Endothelial cell (in vitro differentiated cells): ENCODE measurements at places on chromosomes 1 and 21. TPM values are rescaled to one million over a fixed set of nuclear protein-coding genes. Genes with fewer than 3 reads are reported as not detected.

RIPPLY3 gene
- 86.4 TPM for total RNA-seq

DNA sequence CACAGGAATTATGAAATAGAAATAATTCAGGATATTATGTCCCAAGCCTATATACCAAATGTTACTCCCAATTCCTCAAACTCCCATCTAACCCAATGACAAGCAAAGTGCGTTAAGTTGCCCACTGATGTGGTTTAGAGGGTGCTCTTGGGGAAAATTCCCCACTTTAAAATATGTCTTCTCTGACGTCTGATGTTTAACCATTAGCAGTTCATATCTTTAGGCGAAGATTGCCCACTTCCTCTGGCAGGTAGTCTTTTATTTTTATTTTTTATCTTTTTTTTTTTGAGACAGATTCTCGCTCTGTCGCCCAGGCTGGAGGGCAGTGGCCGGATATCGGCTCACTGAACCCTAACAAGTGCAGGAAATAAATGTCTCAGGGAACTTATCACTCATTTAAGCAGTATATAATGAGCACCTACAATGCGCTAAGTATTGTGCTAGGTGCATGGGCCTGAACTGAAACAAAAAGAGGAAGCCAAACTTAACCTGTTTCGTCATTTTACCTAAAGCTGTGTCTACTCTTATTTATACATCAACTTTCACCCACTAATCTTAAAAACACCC, 1.3 kb upstream of the LYST start:
- no peak for DNase-seq

- DNase-seq: no peak
These were observed 37.0 kb upstream of the CNN3 start for GRCh38 chr1:94963864-94964263.

GRCh38 chr1:209746451-209747165, 9.2 kb upstream of the TRAF3IP3 start:
- DNase-seq: no peak

NPR1 gene
- 57.1 TPM for total RNA-seq

GRCh38 chr1:57361516-57361915, 62.3 kb downstream of the DAB1 start:
- no peak for DNase-seq

- peak; percentile 67 for DNase-seq
These were observed 531 bp upstream of the HMGN2 start for GRCh38 chr1:26471498-26472319.

DNA sequence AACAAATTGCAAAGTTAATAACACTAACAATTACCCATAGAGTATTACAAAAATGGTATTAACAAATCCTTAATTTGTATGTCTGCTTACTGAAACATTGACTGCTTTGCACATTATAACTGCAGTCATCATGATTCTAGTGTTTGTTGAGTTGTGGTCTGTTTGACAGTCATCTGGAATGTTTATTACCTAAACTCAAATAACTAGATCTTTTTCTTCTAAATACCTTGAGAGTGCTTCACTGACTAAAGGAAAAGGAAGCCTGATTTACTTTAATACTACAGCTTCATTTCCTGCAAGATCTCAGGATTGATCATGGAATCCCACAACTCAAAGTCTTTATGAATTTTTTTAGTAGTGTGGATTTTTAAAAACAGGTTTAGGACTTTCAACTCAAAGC, 70.0 kb downstream of the HMCN1 start:
- DNase-seq: no peak

DNA sequence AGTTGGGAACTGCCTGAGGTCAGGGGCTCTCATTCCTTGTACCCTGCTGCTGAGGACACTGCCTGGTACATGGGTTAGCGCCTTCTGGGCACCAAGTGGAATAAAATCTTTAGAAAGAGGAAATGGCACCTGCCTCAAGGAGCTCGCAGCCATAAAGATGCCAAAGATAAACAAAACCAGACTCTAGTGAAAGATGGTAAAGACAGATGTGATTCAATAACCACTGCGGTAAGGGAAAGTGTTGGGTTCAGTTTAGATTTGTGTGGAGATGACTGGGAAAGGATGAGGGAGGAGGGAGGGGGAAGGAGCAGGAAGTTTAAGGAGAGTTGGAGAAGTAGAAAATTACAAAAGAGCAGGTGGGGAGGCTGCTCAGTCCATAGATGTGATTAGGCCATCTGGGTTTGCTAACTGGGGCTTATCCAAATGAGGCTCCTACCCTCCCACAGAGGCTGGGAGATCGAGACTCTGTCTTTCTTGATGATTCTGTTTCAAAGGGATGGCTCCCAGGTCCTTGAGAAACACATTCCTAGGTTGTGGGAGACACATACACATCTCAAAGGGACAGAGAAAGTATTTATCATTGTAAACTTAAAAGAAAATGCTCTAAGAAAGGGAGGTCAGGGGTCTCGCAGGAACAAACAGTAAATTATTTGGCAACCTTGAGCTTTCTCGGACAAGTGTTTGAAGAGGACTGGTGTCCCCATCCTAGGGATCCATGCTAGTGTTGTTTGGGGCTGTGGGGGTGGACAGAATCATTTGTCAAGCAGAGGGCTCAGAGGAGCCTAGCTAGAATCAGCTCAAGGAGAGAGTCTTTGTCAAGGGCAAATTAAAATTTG, 65.7 kb upstream of the MORC3 start:
- no peak for DNase-seq

GRCh38 chr1:224192082-224192788, 9.2 kb downstream of the DEGS1 start:
- DNase-seq: no peak

TEDDM1 gene
- total RNA-seq: not detected

GRCh38 chr1:234960722-234961455, 167.7 kb downstream of the TOMM20 start:
- DNase-seq: no peak

GRCh38 chr1:227666286-227666685, 68.8 kb downstream of the JMJD4 start:
- no peak for DNase-seq

DNA sequence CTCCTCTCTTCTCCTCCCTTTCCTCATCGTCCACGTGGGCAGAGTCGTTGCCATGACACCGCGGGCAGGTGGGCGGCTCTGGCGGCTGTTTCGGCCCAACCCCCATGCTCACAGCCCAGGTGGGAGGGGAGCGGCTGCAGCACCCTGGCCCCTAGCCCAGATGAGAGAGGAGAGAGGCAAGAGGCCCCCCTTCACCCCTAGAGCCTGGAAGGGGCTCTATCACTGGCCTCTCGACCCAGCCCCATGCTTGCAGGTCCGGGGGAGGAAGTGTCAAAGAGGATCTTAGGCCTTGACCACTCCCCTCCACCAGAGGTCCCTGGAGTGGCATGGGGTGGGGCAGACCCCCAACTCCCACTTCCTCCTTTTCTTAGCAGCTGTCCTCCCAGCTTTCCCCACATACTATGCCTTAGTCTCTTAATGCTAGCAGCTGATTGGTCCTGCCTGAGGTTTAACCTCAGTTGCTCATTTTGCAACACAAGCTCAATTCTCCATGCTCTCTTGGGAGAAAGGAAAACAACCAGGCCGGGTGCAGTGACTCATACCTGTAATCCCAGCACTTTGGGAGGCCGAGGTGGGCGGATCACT, 10.4 kb downstream of the DLGAP3 start:
- no peak for DNase-seq

AUNIP gene
- 3.3 TPM for total RNA-seq

DNA sequence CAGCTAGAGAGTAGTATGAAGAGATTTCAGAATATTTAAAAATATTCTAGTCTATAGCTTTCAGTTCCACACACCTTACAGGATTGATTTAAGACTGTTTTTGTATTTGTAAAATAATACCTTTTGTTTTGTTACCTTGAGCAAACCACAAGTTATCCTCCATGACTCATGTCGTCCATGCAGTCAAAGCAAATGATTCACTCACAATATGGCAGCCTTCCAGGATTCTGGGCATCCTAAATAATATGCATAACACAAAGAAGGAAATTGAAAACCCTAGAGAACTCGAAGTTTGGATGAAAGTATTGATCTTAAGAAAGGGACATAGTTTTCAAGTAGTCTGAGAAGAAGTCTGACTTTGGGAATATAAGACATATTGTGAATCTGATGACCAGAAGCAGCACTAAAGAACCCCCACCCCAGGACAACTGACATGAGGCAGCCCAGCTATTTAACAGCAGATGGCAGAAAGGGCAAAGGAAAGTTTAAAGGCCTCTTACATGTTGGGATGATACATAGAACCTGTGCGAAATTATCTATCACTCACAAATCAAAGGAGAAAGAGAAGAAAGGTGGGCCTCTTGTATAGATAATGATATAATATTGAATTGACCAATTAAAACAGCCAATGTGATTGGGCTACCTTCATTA, 857.9 kb downstream of the BRINP3 start:
- DNase-seq: no peak

- no peak for DNase-seq
These were observed 13.5 kb upstream of the TEKT2 start for GRCh38 chr1:36070349-36070748.

RXRG gene
- not detected for total RNA-seq

DNA sequence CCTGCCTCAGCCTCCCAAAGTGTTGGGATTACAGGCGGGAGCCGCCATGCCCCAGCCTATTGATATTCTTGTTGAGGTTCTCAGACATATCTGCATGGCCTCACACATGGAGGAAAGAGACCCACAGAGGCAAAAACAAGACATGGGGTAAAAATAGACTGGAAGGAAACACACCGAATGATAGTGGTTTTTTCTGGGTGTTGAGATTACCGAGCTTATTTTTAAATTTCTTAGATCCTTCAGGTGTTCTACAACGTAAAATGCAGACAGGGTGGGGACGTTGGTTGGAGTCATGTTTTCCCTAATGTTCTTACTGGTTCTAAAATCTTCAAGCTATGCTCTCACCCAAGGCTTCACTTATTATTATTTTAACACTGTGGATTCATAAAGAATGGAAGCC, 23.9 kb upstream of the RUNX3 start:
- no peak for DNase-seq

GRCh38 chr1:93680076-93680419, 1.6 kb downstream of the BCAR3 start:
- DNase-seq: no peak

GRCh38 chr1:31408788-31409318, 4.2 kb upstream of the SERINC2 start:
- no peak for DNase-seq

GRCh38 chr1:87329526-87330056, 911 bp downstream of the LMO4 start:
- no peak for DNase-seq

DNA sequence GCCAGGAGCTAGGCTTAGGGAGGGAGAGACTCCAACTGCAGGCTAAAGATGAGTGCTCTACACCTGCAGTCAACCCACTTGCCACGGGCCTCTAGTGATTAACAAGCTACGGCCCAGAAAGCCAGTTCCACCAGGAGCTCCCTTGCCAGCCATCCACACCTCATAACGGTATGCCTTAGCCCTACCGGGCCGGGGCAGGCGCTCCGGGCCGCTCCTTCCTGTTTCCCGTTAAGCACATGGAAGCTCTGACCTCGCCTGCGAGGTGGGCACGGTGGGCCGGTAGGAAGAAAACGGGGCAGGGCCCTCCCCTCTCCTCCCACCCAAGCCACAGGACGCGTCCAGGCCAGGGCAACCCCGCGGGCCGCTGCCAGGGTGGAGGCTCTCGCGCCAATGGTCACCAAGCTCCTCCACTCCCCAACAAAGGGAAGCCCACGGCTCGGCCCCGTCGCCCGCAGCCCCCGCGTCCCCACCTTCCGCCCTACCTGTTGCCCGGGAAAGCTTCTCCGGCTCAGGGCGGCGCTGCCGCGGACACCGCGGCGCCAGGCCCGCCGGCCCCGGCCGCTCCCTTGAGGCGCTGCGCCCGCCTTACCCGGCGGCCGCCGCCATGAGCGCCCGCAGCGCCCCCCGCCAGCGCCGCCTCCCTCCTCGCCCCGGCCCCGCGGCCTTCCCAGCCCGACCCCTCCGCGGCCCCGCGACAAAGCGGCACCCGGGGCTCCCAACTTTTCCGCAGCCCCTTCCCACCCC, 627 bp downstream of the CERS2 start:
- DNase-seq: peak; percentile 32
